ENCODE measurements at places on chromosomes 16 and 17. TPM values are rescaled to one million over a fixed set of nuclear protein-coding genes. Genes with fewer than 3 reads are reported as not detected.

GRCh38 chr17:74759243-74759801 is 10.9 kb downstream of the NHERF1 start:
- DNase-seq = no peak

DNA sequence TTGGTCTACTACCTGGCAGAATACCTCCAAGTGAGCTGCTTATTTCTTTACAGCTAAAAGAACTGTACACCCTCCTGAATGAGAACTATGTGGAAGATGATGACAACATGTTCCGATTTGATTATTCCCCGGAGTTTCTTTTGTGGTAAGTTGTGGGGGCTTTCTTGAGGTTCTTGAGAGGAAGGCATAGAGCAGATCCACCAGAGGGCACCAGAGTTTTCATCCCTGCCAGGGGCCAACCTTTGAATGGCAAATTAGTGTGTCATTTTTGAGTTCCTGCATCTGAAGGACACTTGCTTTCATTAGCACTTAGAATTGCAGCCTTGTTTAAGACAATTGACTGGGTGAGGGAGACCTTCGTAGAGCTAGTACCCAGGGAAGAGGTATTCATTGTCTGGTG is 35.0 kb downstream of the NMT1 start:
- DNase-seq = no peak

CTF1 gene
- 0.29 TPM for total RNA-seq

CFAP97D1 gene
- not detected for total RNA-seq

TNS4 gene
- 1.7 TPM for total RNA-seq

Measured in activated naive CD4-positive, alpha-beta T cell treated with anti-CD3 and anti-CD28 coated beads, Interleukin-2, amount 50 U/mL, for 72 hours (primary cell).